Right cardiac atrium (tissue), 5 donors: ENCODE measurements at places on chromosomes 16 and 17.
A peak's percentile ranks its signal among the peaks of the same experiment; 100 is the strongest.

- DNase-seq, result no peak
Observed at GRCh38 chr16:84082835-84083569, 33.7 kb downstream of the MBTPS1 start.

- no peak for DNase-seq
Observed at GRCh38 chr17:61537264-61537771, 53.7 kb downstream of the NACA2 start.

DNA sequence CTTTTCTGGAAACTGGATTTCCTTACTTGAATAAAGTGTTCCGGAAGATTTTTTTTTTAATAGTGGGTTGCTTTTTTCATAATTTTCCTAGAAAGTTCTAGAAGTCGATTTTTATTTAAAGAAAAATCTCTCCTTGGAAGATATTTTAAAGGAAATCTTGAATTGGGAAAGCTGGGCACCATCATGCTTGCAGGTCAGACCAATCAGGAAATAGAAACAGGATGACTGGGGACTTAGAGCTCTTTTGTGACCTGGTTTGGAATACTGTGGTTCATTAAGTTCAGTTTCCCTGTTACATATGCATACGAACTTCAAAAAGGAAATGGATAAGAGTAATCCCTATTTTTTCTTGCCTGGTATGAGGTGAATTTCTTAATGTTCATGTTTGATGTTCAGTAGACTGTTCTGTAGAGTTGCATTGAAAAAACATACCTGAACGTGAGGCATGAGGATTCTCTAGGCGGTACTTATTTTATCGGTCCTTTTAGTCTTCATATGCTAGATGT, 1.2 kb downstream of the NFATC3 start:
- DNase-seq, result no peak

DNA sequence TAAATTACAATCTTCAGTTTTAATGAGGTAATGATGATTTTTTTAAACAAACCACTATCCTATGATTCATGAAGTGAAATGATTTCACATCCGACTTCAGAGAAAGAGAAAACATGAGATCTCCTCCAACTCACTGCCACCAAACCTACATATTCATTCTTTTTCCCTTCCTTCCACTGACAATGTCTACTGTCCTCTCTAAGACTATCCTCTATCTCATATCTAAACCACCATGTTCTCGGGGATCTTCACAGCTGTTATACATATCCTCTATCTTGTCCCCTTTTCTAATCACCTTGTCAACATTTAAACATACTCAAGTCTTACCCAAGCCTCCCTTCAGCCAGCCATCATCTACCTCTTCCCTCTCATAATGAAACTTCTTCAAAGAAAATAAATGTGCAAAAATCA, 53.5 kb downstream of the SMURF2 start:
- DNase-seq, result no peak

- no peak for DNase-seq
Observed at GRCh38 chr16:2512735-2513404, 882 bp upstream of the ATP6V0C start.

GRCh38 chr16:10571354-10571753, 9.0 kb downstream of the EMP2 start:
- DNase-seq, result no peak

GRCh38 chr17:48994549-48995303, 2.5 kb upstream of the IGF2BP1 start:
- no peak for DNase-seq

DNA sequence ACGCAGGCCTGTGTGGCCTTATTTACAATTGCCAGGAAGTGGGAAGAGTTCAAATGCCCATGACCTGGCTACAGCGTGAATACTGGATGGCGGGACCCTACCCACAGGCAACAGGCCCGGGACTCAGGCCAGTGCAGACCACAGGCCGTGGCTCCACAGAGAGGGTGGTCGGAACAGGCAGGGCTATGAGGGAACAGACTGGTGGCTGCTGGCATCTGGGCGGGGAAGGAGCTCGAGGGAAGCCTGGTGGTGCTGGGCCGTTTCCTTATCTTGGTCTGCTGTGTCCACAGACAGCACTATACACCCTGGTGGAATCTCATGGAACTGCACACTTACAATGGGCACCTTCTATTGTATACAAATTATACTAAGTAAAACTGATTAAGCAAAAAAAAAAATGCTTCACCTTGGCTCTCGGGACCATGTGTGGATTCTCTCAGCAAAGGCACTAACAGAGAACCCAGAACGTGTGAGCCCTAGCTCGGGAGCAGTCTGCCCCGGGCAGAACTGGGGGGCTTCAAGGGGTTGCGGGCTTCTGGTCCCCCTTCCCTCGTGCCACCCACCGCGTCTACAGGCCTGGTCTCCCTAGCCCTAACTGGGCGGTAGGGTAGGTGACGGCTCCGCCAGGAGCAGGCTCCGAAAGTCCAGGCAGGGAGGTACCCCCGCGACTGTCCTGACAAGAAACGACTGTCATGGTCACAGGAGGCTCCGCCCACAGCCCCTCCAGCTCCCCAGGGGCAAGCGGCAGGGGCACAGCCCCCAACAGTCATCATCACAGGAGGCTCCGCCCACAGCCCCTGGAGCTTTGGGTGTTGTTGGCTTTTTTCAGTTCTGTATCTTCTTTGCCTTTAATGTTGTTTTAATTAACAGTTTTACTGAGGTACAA, 21.8 kb downstream of the CEP131 start:
- no peak for DNase-seq

DNA sequence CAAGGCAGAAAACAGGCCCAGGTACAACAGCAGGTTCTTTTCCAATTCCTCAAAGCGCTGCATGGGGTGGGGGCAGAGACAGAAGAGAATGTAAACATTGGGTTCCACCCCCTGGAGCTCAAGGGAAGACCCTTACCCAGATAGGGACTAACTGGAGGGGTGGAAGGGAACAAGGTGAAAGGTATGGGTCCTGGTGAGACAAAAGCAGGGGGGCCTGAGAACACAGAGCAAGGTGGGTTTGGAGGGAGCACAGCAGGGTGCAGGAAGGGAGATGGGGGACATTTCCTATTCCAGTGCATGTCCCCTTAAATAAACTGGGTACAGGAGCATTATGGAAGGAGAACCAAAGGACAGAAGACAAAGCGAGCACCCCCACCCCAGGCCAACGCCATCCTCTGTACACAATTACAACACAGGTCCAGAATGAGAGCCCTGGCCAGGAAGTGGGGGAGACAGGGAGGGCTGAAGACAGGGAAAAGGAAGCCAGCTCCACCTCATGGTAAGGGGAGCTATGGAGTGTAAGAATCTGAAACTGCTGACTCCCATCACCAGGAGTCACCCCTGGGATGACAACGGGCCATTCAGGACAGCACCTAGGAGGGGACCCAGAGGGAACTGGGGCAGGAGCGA, 2.1 kb upstream of the CD2BP2 start:
- DNase-seq, result no peak

GRCh38 chr17:2023692-2024571, 1.2 kb downstream of the RTN4RL1 start:
- peak; percentile 77 for DNase-seq

DNA sequence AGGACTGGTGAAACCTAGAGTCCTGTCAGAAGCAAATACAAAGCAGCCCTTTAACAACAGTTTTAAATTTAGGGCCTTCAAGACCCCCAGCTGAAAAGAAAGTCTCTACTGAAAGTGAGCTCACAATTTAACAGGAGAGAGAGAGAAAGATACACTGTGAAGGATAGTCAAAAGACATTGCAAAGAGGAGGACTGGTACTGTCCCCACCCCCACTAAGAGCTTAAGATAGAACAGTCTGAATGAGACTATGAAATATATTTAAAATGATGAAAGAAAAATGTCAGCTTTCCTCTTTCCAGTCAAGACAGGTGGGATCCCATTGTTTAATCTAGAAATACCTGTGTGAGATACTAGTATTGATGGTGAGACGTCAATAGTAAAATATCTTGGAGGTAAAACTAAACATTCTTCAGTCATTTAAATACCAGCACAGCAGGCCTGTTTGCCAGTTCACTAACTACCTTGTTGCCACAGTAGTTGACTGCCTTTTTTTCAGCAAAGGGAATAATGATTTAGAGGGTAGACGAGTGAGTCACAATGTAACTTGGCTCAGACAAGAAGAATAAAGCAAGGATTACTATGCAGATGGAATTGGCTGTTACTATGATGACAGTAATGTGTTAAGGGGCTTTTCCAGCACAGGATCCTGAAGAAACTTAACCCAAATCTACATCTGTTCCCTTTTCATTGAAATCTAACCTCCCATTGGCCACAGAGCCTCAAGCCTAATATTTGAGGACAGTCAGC, 47.2 kb upstream of the RASL10B start:
- no peak for DNase-seq

DNA sequence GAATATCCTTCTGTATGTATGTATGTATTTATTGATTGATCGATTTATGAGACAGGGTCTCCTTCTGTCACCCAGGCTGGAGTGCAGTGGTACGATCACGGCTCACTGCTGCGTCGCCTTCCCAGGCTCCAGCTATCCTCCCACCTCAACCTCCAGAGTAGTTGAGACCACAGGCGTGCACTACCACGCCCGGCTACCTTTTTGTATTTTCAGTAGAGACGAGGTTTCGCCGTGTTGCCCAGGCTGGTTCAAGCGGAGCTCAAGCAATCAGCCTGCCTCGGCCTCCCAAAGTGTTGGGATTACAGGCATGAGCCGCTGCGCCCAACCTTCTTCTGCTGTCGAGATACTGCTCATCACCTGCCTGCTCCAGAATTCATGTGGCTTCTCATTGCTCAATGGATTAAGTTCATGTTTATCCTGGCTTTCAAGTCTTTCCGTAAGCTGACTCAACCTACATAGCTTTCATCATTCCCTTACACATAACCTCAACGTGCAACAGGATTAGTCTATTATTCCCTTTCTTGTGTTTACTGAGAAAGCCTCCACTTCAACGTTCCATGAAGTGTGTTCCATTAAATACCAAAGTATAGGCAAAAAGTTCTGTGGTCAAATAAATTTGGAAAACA, 13.6 kb downstream of the TAC4 start:
- no peak for DNase-seq

GRCh38 chr16:77068402-77068801, 122.6 kb upstream of the MON1B start:
- DNase-seq, result no peak

GRCh38 chr17:2390199-2390836, 10.5 kb downstream of the MNT start:
- DNase-seq, result peak; percentile 61

- DNase-seq, result no peak
Observed at GRCh38 chr16:52496051-52496876, 50.7 kb downstream of the TOX3 start.

- no peak for DNase-seq
Observed at GRCh38 chr17:44386182-44386525, 3.3 kb downstream of the ITGA2B start.

DNA sequence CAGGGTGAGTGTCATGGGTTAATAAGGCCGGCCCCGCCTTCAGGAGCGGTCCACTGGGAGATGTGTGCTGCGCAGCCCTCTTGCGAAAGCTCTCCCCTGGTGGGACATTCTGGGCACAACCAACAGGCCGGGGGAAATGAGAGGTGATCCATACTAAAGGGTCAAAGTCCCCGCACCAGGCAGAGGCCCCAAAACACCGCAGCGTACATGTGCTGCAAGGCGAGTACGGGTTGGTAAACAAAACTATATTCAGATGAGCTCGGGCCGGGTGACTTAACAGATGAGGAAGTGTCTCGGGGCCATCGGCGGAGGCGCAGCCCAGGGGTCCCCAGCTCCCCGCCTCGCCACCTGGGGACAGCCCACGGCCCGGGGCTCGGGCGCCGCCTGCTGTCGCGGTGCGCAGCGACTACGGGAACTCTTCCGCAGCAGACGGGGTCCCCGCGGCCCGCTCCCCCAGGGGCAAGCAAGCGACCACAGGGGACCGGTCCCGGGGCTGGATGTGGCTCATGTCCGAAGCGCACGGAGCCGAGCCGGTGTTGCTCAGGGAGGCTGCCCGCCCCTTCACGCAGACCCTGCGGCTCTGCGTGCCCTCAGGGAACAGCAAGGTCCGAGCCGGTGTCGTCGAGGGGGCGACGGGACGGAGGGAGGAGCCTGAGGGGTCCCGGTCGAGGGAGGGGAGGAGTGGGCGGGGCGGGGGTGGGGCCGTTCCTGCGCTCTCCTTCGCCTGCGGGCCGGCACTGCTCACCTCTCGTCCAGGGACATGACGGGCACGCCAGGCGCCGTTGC, at the start of gene RAB37:
RAB37 (plus strand) TSS at position 744 of the 786 bp plus-strand sequence; CDS start at position 761, 17 bp downstream.
- DNase-seq, result peak; percentile 60
